ENCODE measurements at places on chromosomes 3 and 15.

- DNase-seq: no peak
Measured at GRCh38 chr15:72077950-72078349, 40.0 kb downstream of the MYO9A start.

DNA sequence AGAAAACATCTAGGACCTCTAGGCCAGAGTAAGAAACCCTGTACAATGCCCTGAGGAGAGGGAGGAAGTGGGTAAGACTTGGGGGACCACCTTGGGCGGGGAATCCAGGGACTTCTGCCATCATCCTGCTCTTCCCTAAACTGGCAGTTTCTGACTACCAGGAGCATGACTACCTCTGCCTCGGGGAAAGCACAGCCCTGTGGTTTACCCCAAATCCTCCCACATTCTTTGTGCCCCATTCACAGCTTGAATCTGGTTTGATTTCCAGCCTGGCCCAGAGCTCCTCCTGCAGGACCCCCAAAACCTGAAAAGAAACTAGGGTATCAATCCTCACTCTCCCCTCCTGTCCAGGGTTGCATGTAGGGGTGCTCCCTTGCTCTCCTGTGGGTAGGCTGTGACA is 4.7 kb downstream of the C3orf18 start:
- DNase-seq: no peak

DNA sequence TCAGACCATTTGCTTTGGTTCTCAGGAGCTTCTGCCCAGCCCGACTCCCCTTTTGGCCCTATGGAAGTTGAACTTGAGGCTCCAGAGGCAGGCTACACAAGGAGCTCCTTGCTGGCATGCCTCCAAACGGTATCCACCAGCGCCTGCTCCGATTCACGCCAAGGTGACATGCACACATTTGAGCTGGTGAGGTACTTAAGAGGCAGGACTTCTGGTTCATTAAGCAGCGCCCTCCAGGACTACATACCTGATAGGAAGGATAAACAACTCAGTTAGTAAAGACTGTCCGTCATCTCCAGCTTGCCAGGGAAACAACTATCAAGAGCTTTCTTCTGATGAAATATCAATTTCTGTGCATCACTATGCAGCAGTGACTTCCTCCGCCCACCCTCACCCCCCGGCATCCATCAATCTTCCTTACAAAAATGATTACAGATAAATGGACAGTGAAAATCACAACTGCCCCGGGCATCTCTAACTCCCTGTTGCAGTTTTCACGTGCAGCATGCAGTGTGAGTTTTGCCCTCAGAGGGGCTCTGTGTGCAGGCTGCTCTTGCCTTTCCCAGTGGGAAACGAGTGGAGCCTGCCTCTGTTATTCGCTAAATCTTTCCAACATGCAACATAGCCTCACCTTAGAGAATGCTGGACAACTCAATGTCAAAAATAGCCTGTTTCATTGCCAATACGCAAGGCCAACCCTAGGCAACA is 122.9 kb downstream of the ARRDC4 start:
- no peak for DNase-seq

GRCh38 chr15:71666763-71667620 is 143.4 kb upstream of the NR2E3 start:
- no peak for DNase-seq

DNA sequence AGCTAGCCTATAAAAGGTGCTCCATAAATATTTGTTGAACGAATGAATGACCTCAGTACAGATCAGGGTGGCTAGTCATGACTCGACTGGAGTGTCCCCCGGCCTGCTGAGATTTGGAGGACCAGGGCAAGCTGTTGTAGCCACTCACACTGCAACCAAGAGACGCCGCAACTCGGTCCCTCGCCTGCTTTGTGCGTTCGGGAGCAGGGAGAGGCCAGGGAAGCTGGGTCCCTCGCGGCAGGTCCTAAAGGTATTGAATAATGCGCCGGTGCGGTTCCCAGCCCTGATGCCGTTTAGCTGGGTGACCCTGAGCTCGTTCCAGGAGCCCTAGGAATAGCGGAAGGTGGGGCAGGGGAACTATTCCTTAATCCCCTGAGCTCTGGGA is 1.8 kb downstream of the IGDCC4 start:
- no peak for DNase-seq

GRCh38 chr3:151155409-151156128 is 47.4 kb downstream of the GPR171 start:
- DNase-seq: no peak

GRCh38 chr3:39094851-39095677 is 12.4 kb downstream of the GORASP1 start:
- DNase-seq: no peak

- no peak for DNase-seq
Measured at GRCh38 chr3:14520967-14521366, 19.2 kb downstream of the GRIP2 start.

DNA sequence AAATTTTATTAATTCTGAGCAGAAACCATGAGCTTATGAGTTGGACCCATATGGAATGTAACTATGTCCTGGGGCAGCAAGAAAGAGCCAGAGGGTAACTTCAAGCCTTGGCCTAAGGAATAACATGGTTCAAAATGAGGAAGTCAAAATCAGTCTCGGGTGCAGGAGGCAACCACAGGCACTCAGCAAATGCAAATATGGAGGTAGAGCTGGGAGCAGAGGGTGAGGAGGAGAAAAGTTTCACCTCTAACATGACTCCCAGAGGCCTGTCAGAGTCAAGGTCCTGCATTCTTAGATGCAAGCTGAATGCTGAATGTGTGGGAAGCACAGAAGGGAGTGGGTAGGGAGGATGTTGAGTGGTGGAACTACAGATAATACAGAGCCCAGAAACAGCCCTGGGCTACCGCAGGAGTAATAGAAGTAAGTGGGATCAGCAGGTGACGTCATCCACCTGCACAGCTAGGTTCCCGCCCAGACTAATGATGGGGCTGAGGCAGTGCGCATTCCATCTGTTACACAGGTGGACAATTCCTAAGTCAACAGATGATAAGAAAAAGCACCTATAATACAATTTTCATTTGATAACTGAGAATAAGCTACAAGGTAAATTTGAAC is 279.8 kb upstream of the ARRDC4 start:
- no peak for DNase-seq

DNA sequence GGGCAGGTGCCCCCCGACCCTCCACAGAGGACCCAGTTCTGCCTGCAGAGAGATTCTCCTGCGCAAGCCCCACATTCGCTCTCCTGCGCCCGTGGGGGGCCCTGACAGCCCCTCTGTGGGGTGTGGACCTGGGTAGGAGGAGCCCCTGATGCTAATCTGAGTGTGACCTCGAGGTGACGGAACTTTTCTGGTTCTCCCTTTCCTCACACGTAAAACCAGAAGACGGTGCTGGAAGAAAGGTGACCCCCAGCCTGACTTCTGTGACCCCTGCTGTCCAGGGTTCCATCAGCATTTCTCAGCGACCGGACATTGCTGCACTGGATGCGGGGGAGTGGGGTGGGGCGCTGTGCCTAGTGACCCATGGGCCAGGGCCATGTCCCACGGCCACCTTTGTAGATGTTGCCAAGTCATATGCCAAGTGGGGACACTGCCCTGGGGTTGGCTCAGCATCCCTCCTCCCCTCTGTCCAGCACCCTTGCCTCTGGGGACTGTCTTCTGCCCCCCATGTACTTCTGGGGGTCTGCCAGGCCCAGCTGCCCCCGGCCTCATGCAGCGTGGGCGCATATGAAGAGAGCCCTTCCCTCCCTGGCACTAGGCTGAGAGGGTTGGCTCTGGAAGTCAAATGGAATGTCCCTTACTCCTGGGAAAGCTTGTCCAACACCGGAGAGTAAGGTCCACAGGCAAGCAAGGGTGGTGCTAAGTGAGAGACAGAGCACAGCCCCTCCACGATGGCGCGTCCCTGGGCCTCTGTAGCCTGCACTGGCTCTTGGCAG is 129.1 kb upstream of the MEF2A start:
- DNase-seq: no peak

DNA sequence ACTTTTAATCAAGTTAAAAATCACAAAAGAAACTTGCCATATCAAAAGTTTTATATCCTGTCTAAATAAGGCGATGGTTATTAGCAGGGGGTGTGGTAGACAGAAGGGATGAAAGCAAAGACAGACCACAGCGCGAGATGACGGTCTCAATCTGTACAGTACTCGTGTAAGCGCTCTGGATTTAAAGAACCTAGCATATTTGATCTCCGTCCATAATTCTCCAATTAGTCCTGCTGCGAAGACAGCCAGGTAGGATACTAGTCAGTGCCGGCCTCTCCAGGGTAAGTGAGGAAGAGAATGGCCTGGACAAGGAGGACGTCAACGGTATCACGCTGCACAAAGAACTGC is 701 bp downstream of the SGO1 start:
- no peak for DNase-seq

DNA sequence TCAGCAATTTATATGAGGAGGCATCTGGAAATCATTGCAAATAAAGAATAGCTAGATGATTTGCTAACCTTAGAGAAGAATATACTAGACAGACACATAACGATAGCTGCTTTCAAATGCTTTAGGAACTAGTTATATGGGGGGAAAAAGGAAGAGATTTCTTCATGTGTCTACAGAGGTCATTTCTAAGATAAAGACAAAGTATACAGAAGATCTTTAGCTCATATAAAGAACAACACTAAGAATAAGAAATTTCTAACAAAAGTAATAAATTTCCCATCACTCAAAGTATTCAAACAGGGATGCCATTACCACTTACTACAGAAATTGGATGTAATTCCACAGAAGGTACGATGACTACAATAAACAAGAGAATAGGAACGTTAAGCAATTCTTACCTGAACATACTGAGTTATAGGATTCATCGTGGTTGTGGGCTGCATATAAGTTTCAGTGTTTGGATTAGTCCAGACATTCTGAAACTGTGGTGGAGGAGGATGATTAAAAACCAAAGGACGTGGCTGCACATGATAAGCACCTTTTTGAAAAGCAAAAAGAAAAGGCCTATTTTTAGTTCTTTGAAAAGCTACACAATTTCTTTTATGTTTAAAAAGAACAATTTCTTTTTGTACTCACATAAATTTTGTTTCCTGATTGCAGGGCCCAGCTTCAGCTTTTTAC is 8.7 kb downstream of the DAZL start:
- DNase-seq: no peak

DNA sequence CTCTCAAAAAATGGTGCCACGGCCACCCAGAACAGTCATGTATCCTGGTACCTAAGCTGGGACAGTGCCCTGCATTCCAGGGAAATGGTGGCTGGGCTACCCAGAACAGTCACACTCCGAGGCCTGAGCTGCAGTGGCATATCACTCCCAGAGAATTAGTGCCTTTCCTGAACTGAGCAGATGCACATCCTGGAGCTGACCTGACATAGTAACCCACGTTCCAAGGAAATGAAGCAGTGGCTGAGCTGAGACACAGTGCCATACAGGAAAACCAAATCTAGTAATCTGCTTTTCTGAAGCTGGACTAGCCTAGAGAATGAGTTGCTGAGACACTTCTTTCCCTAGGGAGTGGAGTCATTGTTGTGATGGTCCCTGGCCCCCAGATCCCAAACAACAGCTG is 41.8 kb downstream of the SERP1 start:
- no peak for DNase-seq

GRCh38 chr3:184734903-184735701 is 23.2 kb upstream of the MAGEF1 start:
- DNase-seq: no peak

- DNase-seq: no peak
Measured at GRCh38 chr3:126996905-126997304, 14.0 kb downstream of the PLXNA1 start.

GRCh38 chr3:18234717-18235335 is 190.3 kb downstream of the SATB1 start:
- DNase-seq: no peak

GRCh38 chr15:90441027-90441426 is 53.0 kb downstream of the IQGAP1 start:
- no peak for DNase-seq

- no peak for DNase-seq
Measured at GRCh38 chr3:180223268-180223667, 186.5 kb upstream of the PEX5L start.

DNA sequence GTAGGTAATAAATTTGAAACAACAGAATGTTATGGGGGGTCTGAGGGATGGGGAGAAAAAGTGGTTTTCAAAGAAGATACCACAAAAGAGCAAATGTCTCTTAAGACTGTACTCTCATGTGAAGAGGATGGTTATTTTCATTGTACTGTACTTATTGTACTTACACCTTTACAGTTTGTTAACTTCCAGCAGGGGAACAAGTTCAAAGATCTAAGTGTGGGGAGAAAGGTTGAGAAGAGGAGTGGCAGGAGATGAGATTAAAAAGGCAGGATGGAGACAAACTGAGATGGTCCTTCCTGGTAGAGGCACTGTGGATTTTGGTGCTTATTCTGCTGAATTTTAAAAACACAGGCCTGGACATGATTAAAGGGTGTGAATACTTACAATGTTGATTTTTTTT is 5.4 kb upstream of the ZCWPW2 start:
- no peak for DNase-seq

DNA sequence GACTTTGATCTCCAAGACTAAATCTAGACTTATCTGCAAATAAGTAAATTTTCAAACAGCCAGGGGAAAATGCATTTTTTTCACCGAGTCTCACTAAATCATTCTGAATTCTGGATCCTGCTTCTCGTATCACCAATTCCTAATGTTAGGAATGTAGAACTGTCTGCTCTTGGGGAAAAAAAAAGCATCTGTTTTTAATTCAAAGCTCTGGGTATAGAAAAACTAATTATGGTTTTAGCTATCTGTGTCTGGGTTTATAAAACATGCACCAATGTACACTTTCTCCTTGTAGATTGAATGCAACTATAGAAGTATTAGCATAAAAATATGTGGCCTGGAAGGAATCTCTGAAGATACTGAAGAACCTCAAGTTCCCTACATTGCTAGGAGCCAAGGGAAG is 4.8 kb upstream of the CDAN1 start:
- no peak for DNase-seq

GRCh38 chr3:135779590-135780235 is 185.8 kb upstream of the PPP2R3A start:
- no peak for DNase-seq

- no peak for DNase-seq
Measured at GRCh38 chr3:160163229-160163878, 61.9 kb upstream of the C3orf80 start.

GRCh38 chr3:146577662-146578061 is 27.5 kb downstream of the PLSCR5 start:
- no peak for DNase-seq

- DNase-seq: no peak
Measured at GRCh38 chr3:179646177-179646576, 6.7 kb upstream of the USP13 start.

DNA sequence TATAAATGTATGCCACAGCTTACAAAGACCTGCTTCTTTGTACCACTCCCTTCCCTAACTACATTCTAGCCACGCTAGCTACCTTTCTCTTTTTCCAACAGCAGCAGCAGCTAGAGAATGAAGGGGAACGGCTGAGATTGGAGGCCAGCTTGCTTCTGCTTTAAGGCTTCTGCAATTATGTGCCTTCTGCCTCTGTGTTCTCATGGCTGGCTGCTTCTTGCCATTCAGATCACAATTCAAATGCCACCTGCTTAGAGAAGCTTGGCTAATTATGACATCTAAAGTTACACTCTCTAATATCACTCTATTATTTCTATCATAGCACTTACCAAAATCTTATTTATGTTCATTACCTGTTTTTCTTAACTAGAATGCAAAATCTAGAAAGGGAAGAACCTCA is 95.2 kb downstream of the RYK start:
- no peak for DNase-seq

Measured in stimulated activated CD8-positive, alpha-beta memory T cell treated with anti-CD3 and anti-CD28 coated beads, Interleukin-4, amount 100 ng/mL, for 1 hour (primary cell).